ENCODE measurements at places on chromosomes 16 and 17.

DNA sequence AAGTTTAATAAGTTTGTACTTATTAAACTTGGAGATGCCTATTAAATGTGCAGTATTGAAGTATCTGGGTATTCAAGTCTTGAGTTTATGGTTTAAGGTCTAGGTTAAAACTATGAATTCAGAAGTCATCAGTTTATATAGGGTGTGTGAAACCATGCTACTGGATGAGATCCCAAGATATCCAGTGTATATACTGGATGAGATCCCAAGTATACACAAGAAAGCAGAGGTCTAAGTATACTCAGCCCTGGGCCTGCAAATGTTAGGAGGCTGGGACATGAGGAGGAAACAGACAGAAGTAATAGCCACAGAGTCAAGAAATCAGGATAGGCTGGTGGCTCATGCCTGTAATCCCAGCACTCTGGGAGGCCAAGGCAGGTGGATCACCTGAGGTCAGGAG, 194.4 kb upstream of the AXIN2 start:
- DNase-seq = no peak

DNA sequence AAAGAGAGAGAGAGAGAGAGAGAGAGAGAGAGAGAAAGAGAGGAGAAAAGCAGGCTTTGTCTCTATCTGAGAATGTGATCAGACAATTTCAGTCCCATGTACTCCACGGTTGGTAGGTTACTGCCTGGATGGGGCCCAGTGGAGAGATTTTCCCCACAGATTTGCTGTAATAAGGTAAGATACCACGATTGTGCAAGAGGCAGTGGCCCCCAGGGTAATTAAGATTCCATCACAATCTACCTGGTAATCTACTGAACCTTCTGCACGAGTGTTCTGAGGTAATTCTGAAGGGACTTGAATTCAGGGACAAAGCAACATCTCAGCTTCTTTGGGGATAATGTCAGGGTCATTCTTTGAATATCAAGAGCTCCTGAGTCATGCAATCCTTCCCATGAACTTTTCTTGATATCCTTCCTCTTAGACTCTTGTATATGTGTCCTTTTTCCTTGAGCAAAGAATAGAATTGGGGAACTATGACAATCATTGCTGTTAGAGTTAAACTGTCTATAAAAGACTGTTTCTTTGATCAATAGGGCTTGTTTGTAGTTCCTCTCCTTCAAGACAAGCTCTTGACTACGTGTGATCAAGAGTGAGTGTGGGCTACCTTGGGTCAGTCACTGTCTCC, 306.6 kb downstream of the MAF start:
- no peak for DNase-seq

GRCh38 chr17:57945996-57946797, 9.0 kb downstream of the CUEDC1 start:
- peak; percentile 79 for DNase-seq

GRCh38 chr17:82649501-82650261, 1.4 kb upstream of the WDR45B start:
- DNase-seq = no peak

DNA sequence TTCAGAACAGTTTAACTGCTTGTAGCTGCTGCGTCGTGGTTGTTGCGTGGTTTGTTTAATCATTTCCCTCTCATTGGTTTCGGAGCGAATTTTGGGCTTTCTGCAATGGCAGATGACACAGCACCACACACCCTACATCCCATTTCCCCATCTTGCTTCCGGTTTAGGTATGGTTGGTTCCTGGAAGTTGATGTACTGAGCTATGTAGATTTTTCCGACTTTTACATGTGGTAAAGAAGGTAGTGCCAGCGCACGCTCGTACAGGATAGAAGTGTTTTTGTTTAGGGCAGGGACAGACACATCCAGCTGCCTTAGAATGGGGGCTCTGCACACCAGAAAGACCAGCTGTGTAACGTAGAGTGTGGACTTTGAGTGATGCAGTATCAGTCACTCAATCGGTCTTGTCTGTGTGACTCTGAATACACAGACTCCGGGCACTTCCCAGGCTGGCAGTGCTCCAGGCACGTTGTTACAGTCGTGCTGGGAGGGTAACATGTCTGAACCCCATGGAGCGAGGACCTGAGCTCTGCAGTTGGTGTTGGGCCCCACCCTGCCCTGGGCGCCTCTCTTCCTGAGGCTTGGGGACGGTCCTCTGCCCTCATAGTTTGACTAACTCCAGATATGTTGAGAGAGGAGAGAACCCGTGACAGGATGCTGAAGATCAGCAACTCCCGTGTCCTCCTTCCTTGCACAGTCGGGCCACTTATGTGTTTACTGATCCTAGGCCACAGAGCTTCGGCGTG, 172.0 kb upstream of the CHMP6 start:
- DNase-seq = no peak

- DNase-seq = no peak
Measured at GRCh38 chr16:66134875-66135274, 231.6 kb upstream of the CDH5 start.

DNA sequence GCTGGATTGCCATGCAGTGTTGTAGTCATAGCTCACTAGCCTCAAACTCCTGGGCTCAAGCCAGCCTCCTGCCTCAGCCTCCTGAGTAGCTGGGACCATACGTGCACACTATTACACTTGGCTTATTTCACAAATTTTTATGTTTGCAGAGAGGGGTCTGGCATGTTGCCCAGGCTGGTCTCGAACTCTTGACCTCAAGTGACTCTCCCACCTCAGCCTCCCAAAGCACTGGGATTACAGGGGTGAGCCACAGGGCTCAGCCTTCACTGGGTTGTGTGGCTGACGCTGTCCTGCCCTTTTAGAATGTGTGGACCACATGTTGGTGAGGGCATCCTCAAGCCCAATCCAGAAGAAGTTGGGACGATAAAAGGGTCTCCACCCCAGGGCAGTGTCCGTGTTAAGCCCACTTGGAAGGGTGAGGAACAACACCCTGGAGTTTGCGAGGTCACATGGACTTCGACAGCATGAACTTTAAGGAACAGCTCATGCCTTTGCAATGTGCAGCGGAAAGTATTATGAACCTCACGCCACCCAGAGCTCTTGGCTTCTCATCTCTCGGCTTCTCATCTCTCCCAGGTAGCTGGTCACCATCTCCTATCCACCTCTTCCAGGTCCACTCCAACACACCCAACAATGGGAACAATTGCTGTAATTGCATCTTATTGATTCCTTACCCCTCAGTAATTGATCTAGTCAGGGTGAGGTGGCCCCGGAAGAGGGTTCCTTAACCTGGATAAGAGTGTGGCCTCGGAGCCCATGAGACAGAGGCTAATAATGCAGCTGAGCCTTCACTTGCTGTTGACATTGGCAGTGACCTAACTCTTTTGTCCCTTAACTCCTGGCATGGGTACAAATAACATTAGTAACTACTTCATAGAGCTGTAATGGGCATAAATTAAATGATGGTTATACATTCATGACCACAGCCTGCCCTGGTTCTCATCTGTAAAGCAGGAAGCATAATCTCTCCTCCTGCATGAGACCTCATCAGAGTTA, 6.7 kb downstream of the FOXL1 start:
- no peak for DNase-seq

DNA sequence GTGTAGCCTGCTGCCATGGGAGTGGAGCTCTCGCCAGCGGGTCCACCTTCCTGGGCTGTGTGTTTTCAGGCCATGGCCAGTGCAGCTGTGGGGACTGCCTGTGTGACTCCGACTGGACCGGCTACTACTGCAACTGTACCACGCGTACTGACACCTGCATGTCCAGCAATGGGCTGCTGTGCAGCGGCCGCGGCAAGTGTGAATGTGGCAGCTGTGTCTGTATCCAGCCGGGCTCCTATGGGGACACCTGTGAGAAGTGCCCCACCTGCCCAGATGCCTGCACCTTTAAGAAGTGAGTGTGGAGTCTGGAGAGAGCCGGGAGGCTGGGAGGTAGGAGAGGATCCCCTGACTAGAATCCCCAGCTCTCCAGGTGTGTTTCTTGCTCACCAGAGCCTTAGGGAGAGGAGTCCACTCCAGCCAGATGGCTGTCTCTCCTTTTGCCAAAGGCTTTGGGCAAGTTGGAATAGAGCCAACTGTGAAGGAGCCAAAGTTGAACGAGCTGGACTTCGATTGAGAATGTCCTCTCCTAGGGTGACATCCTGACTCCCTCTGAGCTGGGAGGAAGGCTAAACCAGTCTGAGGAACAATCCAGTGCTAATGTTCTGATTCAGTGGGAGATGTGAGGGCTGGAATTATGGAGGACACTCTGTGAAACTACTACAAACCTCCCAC, 24.4 kb upstream of the EFCAB13 start:
- DNase-seq = no peak
